ENCODE measurements at places on chromosomes 16 and 17. TPM values are rescaled to one million over a fixed set of nuclear protein-coding genes. Genes with fewer than 3 reads are reported as not detected.
A peak's percentile ranks its signal among the peaks of the same experiment; 100 is the strongest.

Gene GNG13
- not detected for polyA plus RNA-seq

Gene ABCA8
- polyA plus RNA-seq = 3.8 TPM

Gene CCL4
- 0.70 TPM for polyA plus RNA-seq

Gene HEATR9
- not detected for polyA plus RNA-seq

DNA sequence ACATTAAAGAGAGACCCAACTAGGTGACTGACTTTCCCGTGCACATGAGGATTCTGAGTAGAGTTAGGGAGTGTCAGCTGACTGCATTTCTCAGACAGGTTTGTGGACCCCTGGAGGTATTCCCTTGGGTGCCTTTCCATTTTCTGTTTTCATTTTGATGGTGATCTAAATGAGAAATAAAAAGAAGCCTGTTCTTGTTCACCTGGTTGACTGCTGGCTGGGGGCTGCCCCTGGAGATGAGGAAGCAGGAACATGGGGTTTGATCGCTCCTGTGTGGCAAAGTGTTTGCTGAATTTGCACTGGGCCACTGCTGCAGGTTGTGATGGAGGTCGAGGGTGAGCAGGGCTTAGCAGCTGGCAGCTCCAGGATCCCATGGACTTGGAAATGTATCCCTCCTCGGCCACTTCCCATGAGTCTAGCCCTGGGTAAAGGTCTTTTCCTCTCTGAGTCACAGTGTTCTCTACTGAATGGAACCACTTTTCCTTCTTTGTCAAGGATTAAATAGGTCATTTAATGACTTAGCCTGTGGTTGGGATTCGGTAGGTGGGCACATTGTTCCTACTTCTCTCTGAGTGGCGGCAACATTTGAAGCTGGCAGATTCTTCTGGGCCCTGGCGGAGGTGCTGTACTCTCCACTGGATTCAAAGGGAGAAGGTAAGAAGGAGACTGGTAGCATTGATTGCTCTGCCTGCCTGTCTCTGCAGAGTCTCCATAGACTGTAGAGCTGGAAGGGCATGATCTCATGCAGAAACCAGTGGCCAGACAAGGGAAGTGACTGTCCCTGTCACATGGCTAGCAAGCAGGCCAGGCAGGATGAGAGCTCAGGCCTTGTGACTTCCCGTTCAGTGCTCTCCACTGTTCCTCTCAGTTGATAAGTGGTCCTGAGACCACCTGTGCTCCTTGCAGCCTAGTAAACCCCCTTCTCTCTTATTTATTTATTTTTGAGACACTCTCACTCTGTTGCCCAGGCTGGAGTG, 17.9 kb downstream of the SNX29 start:
- DNase-seq = no peak

DNA sequence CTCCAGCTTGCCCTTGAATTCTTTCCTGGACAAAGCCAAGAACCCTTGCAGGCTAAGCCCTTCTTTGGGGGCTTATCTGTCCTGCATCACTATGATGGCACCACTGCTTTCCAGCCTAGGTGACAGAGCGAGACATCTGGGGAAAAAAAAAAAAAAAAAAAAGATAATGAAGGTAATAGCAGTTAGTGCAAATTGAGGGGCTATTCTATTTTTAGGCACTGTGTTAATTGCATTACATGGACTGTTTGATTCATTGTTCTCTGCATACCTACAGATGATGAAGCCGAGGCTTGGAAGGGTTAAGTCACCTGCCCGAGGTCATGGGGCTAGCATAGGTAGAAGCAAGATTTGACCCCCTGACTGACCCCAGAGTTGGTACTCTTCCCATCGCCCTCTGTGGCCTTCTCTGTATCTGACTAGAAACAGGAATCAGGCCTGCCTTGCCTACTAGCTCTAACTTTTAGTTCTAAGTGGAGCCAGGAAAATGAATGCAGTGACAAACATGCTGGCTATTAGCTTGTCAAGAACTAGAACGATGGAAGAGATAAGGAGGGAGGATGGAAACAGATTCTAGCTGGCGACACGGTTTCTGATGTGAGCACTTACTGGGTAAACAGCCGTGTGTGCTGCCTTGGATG, 312.1 kb downstream of the SNX29 start:
- DNase-seq = no peak

- DNase-seq = no peak
These were observed 320.5 kb downstream of the UTP18 start for GRCh38 chr17:51580869-51581268.

DNA sequence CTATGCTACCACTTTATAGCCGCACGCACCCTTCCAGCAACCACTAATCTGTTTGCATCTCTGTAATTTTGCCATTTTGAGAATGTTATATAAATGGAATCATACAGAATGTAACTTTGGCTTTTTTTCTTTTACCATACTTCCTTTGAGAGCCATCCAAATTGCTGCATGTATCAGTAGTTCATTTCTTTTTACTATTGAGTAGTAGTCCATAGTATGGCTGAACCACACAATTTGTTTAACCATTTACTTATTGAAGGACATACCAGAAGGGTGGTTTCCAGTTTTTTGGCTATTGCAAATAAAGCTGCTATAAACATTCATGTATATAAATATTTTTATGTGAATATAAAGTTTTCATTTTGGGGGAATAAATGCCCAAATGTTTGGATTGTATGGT, 8.8 kb downstream of the TENT4B start:
- no peak for DNase-seq

- no peak for DNase-seq
These were observed 283.9 kb upstream of the EEF2KMT start for GRCh38 chr16:5381481-5381880.

GRCh38 chr17:81092518-81093095, 57.7 kb downstream of the BAIAP2 start:
- no peak for DNase-seq

DNA sequence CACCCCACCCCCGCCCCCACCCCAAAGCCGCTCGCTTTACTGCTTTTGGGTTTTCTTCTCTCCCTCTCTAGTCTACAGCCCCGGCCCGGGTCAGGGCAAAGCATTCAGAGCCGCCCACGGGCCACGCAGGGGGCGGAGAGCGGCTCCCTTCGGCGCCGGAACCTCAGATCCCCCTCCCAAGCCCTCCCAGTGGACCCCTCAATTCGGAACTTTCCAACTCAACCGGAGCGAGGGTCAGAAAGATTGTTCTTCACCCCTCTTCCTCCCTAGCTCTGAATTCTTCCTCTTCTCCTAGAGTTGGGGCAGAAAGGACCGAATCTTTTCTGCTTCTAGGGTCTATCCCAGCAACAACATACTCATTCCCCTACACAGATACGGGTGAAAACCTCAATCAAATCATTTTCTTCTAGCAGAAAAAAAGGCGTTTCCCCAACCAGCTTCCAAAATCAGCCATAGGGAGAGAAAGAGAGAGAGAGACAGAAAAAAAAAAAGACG, 1.0 kb downstream of the HOXB2 start:
- no peak for DNase-seq

- DNase-seq = no peak
These were observed 35.1 kb upstream of the CHMP6 start for GRCh38 chr17:80956321-80957190.

DNA sequence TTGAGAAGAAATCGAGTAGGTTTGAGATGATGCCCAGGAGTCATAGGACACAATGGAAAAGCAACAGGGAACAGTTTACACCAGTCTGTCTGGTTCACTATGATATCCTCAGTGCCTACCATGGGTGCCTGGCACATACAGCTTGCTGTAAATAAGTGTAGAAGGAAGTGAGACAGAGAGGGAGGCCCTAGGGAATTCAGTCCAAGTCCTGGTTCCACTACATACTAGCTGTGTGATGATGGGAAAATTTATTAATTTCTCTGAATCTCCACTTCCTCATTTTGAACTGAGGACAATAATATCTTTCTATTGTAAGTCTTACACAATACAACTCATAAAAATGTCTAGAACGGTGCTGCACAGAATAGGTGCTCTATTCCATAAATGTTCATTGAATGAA, 53.3 kb upstream of the LYRM9 start:
- DNase-seq = no peak

GRCh38 chr17:50386510-50386909, 10.8 kb downstream of the LRRC59 start:
- no peak for DNase-seq

DNA sequence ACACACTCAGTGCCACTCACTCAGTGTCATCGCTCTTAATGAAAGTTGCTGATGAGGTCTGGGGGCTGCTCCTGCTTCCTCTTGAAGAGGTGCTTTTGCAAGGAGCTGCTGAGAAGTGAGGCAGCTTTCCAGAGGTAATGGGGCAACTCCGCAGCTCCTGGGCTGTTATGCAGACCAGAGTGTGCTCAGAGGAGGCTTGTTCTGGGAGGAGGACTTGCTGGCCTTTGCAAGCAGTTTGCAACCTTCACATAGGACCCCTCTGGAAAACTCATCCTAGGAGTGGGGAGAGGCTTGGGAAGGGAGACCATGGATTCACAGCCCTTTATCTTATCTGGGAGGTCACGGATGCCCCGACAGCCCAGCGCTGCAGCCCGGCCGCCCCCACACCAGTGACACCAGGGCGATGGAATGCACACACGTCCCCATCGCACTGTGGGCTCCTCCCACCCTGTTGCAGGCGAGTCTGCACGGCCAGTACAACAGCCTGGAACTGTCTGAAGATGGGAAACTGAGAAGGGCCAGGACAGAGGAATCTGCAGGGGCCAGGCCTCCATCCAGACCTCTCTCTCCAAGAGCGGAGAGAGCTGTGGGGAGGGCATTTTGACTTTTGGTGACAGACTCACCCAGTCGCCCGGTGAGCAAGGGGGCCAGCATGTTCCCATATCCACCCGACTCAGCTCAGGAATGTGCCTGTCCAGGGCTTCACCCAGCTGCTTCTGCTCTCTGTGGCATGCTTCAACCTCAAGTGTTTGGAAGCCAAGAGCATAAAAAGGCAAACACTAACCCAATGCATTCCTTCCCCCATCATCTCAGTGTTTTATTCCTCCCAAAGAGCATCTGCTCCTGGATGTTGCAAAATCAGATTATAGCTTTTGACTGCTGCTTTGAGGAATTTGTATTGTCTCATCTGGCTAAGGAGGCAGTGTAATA, 78.6 kb upstream of the ZNF469 start:
- no peak for DNase-seq

- DNase-seq = no peak
These were observed 27.9 kb upstream of the HYDIN start for GRCh38 chr16:71258372-71258771.

- DNase-seq = no peak
These were observed 2.0 kb downstream of the CBX4 start for GRCh38 chr17:79836972-79837887.

DNA sequence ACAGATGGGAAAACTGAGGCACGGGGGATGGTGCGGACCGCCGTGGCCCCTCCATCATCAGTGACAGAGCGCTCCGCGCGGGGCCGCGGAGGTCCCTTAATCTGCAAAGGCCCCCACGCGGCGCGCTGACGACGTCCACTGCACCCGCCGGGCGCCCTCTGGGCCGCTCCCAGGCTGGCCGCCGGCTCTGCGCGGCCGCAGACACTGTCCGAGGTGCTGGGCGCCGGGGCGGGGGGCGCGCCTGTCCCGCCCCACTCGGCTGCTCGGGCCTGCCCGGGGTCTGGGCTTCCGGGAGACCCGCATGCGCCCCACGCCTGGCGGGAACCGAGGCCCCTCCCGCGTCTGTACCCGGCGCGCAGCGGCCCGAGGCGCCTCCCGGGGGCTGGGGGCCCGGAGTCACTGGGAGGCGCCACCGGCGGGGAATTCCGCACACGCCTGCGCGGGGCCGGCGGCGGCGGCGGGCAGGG, 550 bp upstream of the RNF213 start:
- DNase-seq = no peak

DNA sequence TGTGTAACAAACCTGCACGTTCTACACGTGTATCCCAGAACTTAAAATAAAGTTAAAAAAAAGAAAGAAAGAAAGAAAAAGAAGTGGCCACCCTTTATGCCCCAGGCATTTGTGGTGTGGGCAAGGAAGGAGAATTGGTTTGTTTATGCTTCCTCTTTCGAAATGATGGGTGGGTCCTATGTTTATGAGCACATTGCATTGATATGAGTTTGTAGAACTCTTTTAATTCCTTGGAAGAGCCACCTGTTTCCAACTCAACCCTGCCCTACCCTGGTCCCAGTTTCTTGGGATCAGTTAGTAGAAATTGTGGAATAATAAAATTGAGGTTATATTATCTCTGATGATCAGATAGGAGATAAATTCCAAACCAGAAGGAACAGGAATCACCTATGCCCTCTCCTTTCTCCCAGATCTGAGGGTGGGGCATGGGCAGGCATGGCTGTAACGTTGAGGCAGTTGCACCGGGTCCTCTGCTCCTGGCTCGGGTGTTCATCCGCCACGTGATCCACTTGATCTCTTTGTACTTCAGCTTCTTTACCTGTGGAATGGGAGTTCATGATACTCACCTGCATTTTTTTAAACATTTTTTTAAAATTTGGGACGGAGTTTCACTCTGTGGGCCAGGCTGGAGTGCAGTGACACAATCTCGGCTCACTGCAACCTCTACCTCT, 15.9 kb downstream of the CHAD start:
- DNase-seq = no peak

GRCh38 chr16:49484451-49484849, 110.8 kb downstream of the C16orf78 start:
- peak; percentile 48 for DNase-seq

DNA sequence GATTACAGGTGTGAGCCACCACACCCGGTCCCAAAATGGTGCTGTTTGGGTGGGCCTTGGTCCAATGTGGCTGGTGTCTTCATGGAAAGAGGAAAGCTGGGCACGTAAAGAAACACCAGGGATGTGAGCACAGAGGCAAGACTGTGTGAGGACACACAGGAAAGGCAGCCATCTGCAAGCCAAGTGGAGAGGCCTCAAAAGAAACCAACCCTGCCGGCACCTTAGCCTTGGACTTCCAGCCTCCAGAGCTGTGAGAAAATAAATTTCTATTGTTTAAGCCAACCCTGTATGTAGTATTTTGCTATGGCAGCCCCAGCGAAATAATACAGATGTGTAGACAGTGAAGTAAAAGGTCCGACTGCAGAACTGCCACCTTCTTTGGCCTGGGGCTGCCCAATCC, 68.7 kb downstream of the SLC39A11 start:
- no peak for DNase-seq

- DNase-seq = no peak
These were observed 4.7 kb upstream of the PIK3R6 start for GRCh38 chr17:8872036-8872704.

DNA sequence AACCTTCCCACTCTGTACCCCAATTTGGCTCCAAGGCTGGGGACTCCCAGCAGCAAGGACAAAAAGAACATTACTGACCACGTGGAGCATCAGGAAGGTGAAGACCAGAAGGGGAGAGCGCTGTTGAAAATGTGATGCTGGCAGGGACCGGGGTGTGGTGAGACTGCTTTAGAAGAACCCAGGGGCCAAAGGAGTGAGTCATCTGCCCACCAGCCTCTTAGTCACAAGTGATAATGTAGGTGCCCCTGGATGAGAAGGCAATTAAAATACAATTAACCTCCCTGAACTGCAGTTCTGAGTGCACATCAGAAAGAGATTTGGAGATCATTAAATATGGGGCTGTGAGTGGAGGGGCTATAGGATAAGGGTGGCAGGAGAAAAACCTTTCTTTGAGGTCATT, 366.6 kb upstream of the CCL2 start:
- DNase-seq = no peak

DNA sequence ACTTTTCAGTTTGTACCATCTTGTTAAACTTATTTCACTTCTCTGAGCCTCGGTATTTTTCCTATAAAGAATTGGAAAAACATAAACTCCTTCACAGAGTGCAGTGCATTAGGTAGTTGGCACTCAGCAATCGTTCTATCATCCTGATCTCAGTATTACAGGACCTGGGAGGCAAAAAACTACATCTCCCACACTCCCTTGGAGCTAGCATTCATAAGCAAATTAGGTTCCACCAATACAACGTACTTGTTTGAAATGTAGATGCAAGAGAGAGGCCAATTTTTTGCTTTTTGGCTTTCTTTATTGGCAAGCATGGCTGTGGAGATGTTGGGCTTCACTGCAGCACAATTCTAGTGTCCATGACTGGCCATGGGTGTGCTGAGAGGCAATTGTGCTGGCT, 285.2 kb downstream of the CA10 start:
- DNase-seq = no peak
